ENCODE measurements at places on chromosomes 3 and 15. TPM values are rescaled to one million over a fixed set of nuclear protein-coding genes. Genes with fewer than 3 reads are reported as not detected.

DNA sequence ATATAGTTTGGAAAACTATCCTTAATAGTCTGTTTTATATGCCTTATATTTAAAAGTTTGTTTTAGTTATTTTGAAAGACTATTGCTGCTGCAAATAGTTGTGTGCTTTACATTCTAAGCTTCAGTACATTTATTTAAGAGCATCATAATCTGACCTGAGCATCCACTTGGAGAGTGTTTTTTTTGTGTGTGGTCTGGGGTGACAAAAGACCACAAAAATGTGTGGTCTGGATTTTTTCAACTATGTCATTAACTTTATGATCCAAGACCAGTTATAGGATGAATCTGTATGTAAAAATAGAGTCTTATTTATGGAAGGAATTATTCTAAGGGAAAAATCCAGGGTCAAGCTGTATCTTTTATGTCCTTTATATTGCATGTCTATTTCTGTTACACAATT lies 77.4 kb downstream of the SLTM start:
- DNase-seq: no peak
- no peak overlapping the region for H3K4me3 ChIP-seq
- H3K4me1 ChIP-seq: no peaks in the 10 kb centered on the region

GRCh38 chr15:64209680-64210334 lies 47.0 kb upstream of the PPIB start:
- no peak for DNase-seq
- no peaks in the 10 kb centered on the region for H3K27me3 ChIP-seq
- no peaks in the 10 kb centered on the region for H3K4me1 ChIP-seq

DNA sequence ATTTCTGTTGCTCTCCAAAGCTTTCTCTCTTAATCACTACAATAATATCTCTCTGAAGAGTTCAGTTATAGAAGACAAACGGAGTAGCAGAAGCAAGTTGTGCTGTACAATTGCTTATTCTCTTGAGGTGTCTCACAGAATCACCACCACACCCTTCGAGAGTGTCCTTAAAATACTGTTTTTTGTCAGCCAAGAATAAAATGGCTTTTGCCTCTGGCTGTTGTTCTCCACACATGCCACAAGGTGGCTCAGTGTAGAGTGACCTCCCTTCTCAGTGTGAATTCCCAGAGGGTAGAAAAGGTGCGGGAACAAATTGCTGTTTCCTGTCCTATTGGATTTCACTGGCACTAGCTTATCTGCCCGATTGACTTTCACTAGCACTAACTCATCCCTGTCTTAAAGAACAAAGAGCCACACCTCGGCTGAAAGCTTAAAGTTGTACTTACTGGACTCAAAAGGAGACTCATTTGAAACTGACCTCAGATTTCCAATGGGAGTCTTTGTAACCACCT lies 134.2 kb upstream of the SATB1 start:
- DNase-seq: peak; percentile 19

- H3K27ac ChIP-seq: no peak overlapping the region
- no peak overlapping the region for H3K4me3 ChIP-seq
- DNase-seq: no peak
- no peaks in the 10 kb centered on the region for H3K27me3 ChIP-seq
- H3K36me3 ChIP-seq: no peaks in the 10 kb centered on the region
- no peaks in the 10 kb centered on the region for H3K4me1 ChIP-seq
Observed at GRCh38 chr15:56553486-56553885, 88.5 kb upstream of the MNS1 start.

DNA sequence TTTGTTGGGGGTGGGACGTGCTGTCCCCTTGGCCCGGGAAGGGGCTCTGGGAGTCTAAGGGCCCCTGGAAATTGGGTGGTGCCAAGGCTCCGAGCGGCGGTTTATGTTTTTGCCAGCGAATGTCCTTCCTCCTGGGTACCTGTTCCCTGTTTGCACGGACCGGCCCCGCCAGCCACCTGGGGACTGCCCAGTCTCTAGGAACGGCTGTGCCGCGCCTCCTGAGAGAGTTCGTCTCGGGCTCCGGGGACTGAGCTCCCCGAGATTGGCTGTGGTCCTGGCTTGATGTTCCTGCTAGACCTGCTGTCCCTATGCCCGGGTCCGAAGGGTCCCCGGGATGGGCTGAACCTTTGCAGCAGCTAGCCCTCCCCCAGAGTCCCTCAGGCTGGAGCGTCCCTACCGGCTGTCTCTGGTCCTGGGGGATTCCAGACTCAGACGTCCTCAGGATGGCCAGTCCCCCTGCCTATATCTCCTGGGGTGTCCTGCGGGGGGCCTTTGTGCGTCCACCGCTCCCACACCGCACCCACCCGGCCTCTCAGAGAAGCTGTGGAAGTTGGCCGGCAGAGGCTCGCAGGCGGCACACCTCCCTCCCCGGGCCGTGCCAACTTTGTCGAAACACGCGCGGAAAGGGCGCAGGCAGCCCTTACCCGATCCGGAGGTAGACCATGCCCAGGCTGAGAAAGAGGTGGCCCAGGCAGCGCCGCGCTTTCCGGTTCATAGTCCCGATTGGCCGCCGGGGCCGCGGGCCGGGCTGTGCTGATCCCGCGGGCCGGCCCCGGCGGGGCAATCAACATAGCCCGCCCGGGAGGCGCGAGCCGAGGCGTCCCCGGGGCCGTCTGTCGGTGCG lies 547 bp downstream of the WNT7A start:
- H3K27ac ChIP-seq: no peak overlapping the region
- peaks cover 19% of the 10 kb centered on the region for H3K4me1 ChIP-seq
- peak overlapping the region; percentile 20 for H3K4me3 ChIP-seq
- H3K27me3 ChIP-seq: peaks cover 88% of the 10 kb centered on the region
- no peak for DNase-seq
- no peaks in the 10 kb centered on the region for H3K36me3 ChIP-seq

Gene TMEM40
- total RNA-seq: not detected
